ENCODE measurements at places on chromosomes 7 and 10. TPM values are rescaled to one million over a fixed set of nuclear protein-coding genes. Genes with fewer than 3 reads are reported as not detected.

KCNIP2 gene
- 2.0 TPM for total RNA-seq

SPDYE9 gene
- not detected for total RNA-seq

ADCYAP1R1 gene
- total RNA-seq, result not detected

SH2B2 gene
- total RNA-seq, result 2.0 TPM

TFEC gene
- 1.7 TPM for total RNA-seq

Data from natural killer cell (primary cell).